Hepatocyte (in vitro differentiated cells): ENCODE measurements at places on chromosomes 1 and 21. TPM values are rescaled to one million over a fixed set of nuclear protein-coding genes. Genes with fewer than 3 reads are reported as not detected.

Gene S100A1
- 1.3 and 4.0 TPM in 2 replicates for polyA plus RNA-seq

Gene ACTN2
- polyA plus RNA-seq: 0.57 and 1.7 TPM in 2 replicates

Gene ITLN2
- 1.7 and 3.6 TPM in 2 replicates for polyA plus RNA-seq

Gene APOBEC4
- polyA plus RNA-seq: not detected in 2 replicates

Gene SERPINC1
- 53.5 and 85.4 TPM in 2 replicates for polyA plus RNA-seq

Gene DCDC2B
- polyA plus RNA-seq: 0.17 and 0.96 TPM in 2 replicates

Gene PFDN2
- polyA plus RNA-seq: 84.6 and 93.2 TPM in 2 replicates

Gene PAPPA2
- 1.9 and 2.3 TPM in 2 replicates for polyA plus RNA-seq

Gene SMYD2
- 34.4 and 36.2 TPM in 2 replicates for polyA plus RNA-seq

Gene CYP2J2
- 2.7 and 6.1 TPM in 2 replicates for polyA plus RNA-seq

GRCh38 chr21:26977746-26978145 is 10.9 kb upstream of the ADAMTS5 start:
- DNase-seq: no peak

DNA sequence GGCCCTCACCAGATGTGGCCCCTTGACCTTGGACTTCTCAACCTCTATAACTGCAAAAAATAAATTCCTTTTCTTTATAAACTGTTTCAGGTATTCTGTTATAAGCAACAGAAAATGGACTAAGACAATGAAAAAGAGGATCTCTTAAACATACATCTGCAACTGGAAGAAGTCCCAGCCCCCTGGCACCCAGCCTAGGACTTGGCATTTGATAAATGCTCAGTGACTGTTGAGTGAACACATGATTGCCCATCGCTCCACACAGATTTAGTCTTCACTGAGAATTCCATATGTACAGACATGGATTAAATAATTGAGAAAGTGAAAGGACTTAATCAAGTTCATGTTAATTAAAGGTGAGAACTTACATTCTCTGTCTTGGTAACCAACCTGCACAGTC is 344.9 kb upstream of the RUNX1 start:
- DNase-seq: no peak

GRCh38 chr1:191026828-191027227 is 549.2 kb upstream of the BRINP3 start:
- no peak for DNase-seq

- no peak for DNase-seq
These were observed 209.5 kb downstream of the FOXD2 start for GRCh38 chr1:47647327-47647845.

- peak; percentile 62 for DNase-seq
These were observed 92.5 kb upstream of the LPGAT1 start for GRCh38 chr1:211923095-211923494.

- no peak for DNase-seq
These were observed 400.0 kb upstream of the PKN2 start for GRCh38 chr1:88284066-88284465.

GRCh38 chr1:115555446-115555845 is 86.3 kb upstream of the VANGL1 start:
- no peak for DNase-seq

GRCh38 chr1:9253004-9253403 is 18.4 kb downstream of the H6PD start:
- no peak for DNase-seq

GRCh38 chr1:5856246-5856815 is 135.9 kb downstream of the NPHP4 start:
- DNase-seq: no peak

- no peak for DNase-seq
These were observed 51.8 kb downstream of the CD160 start for GRCh38 chr1:145771056-145771455.

DNA sequence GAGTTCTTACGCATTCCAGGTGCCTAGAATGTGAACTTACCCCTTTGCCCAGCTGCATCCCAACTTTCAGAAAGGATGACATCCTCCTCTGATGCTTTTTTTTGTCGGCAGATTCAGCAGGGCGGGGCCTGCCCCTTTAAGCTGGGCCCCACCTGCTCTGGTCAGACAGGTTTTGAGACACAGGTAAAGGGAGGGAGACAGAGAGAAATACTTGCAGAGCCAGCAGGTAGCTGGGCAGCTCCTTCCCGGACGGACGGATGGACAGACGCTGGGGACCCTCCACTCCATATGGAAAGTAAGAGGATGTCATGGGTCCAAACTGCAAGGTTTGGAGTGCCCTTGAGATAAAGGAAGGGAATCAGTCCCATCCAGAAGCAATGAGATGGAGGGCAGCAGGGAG is at the start of gene TMEM79:
Gene TMEM79 (plus strand): TSS at position 214 of the 400 bp plus-strand sequence. CDS start 902 bp downstream, outside the sequence.
- DNase-seq: peak; percentile 42

GRCh38 chr1:156270314-156270713 is 12.3 kb downstream of the SMG5 start:
- no peak for DNase-seq

- no peak for DNase-seq
These were observed 2.1 kb downstream of the RBM15 start for GRCh38 chr1:110341146-110341871.

DNA sequence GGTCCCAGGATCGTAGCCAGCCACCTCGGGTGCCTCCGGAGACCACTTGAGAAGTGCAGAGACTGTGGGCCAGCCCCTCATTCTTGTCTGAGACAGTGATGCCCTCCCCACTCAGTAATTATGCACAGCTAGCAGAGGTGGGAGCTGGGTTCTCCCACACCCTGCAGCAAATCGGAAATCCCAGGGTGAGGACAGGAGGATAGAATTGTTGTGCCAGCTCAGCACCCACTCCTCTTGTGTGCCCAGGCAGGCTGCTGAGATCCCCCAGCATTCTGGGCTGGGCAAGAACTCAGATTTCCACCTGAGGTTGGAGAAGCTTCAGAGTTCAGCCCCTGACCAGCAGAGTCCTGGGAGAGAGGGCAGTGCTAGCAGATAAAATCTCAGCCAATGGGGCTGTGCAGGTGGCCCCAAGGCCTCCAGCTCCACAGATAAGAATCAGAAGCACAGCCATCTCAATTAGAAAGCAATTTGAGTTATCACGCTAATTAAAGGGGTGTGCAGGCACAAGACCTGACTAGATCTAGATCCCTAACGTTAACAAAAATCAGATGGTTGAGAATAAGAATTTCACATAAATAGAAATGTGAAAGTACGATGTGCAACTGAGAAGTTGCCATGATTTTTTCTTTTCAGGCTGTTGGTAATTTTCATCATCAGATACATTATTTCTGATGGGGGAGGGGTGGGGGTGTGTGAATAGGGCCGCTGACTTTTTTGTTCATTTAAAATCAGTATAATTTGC is 45.5 kb upstream of the IRF2BP2 start:
- no peak for DNase-seq

DNA sequence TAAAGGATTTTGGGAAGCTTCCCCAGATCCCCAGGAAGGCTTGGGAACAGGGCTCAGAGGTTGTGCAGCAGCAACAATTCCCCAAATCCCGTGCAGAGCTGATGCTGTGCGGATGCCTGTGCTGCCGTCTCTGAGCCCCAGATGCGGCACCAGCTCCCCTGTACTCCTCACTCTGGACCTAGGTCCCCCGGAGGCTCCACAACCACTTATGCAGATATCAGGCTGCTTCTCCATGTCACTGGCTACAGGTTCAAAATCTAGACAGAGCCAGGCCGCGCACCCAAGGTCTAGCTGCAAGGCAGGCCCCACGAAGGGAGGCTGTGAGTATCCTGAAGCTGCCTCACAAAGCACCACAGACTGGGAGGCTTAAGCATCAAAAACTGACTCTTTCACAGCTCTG is 81.6 kb downstream of the PDE9A start:
- DNase-seq: no peak

DNA sequence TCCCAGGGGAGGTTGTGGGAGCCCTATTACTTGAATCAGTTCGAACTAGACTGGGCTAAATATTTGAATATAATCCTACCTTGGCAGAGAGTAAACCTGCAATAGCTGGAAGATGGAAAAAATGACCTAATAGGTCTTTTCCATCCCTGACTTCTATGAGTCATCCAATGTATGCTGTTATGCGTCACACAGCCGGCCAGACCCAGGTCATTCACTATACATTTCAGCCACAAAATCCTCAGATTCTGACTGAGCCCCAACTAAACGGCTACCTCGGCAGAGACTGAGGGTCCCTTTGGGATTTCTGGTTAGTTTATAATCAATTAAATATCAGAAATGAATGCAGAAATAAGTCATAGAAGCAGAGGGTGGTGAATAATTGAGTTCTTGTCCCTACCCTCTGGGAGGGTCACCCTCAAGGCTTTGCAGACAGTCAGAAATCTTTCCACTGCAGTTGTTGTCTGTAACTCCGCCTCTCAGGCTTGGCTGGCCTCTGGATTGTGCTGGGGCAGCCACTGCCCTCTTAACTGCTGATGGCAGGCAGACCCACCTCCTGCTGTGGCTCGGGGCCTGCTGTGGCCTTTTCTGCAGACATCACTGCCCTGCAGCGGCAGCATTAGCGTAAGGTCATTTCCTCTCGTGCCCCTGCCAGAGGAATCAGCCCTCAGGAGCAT is 240.5 kb downstream of the TGFB2 start:
- DNase-seq: peak; percentile 71

DNA sequence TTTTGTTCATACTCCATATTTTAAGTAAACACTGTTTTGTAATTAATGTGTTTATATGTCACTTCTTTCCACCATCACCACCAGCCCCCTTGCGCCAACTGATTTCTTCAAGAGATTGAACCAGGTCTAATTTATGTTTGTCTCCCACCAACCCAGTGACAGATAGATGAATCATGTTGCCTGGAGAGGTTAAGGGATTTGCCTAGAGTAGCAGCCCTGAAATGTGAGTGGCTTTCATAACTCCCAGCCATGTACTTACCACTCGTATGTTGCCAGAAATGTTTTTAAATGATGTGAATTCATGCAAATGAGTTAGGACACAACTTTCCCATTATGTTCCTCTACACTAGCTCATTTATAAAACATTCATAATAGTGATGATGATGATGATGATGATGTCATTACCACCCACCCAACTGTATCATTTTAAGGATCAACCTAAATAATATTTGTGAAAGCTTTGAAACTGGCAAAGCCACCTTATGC is 86.9 kb downstream of the LRRC8D start:
- DNase-seq: no peak

DNA sequence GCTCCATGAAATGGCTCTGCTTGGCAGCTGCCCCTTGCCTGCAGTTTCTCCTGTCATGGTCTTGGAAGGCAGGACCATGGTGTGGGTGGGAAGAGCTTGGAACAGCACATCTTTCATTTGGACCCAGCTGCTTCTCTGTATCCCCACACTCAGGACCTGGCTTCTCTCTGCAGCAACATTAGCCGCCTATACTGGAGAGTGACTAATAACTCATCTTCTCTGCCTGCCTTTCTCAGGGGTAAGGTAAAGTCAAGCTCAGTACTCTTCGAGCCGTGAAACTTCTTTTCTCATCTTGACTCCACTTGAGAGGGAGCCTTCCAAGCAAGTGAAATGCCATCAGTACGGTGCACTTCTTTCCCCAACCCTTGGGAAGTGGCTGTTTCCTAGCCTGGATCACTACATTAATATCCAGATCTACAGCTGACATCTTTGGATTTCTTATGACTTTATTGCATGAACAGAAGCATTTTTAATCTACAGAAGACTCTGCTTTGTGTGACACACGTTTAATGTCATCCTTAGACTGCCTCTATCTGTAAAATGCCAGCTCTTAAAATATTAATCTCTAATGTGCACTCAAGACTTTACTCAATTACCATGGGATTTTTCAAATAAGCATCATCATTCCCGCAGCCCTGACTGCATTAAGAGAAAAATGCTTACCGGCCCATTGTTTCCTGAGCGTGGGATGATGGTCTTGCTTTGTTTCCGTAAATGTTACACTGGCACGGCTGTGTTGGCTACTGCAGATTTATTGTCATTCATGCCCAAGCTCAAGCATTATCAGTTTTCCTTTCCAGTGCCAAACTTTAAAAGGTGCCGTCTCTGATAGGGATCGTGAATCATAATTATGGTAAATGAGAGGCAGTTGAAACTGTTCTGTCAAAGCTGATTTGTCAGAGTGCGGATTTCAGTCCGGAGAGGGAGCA is 242.9 kb downstream of the HHAT start:
- no peak for DNase-seq

DNA sequence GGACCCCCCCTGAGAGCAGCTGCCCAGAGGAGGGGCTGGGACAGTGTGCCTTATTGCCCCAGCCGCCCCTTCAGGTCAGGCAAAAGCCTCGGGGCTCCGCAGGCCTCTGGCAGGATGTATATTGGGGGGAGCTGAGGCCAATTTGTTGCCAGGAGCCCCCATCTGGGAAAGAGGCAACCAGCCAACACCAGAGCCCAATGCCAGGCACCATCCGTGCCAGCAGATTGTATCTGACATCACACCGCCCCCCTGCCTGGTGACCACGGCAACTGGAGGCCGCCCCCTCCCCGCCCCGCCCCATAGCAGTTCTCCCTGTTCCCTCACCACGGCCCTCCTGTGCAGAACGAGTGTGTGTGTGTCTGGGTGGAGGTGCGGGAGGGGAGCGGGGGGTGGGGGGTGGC is 3.6 kb upstream of the PLEKHG5 start:
- no peak for DNase-seq

- DNase-seq: peak; percentile 33
These were observed 59.4 kb downstream of the C1orf94 start for GRCh38 chr1:34236089-34236488.

DNA sequence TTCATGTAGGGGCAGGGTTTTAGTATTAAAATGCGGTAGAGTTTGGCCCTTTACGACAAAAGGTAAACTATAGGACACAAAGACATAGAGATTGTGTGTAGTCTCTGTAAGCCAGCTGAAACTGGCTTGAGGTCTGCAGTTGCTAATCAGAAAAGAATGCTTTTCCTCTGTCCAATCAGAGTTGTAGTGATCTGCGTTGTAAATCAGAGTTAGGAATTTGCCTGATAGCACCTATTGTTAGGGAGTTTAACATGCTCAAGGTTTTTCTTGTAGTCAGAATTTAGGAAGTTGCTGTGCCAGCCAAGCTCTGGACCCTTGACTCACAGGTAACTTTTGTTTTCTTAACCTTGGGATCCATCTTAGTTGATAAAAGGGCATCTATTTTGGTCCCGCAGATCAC is 61.2 kb upstream of the VTCN1 start:
- DNase-seq: peak; percentile 23

GRCh38 chr21:42222386-42222785 is 3.4 kb downstream of the ABCG1 start:
- DNase-seq: no peak

GRCh38 chr1:158924677-158925076 is 6.7 kb upstream of the PYHIN1 start:
- no peak for DNase-seq

DNA sequence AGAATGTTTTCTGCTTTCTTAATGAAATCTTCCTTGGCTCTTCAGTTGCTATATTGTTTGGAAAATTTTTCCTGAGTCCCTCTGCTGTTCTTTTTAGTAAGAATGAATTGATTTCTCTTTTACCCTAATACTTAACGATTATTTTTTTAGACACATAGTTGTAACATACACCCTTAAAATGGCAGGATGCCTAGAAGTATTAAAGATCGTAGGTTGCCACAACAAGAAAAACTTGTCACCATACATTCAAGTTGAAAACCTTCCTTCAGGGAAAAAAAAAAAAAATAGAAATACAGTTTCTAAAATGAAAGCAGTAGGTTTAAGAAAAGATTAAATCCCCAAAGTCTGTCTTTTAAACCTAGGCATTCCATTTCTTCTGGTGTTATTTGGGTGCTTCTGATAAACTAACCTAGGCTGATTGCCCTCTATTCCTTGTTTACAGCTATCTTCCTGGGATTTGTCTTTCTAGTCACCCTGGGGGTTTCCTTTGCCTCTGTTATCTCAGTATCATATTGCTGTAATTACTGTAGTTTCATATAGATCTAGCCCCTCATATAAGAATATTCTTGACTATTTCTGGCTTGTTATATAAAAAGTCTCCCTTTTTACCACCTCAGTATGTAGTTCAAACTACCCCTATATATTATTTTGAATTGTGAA is 16.8 kb downstream of the SUCO start:
- no peak for DNase-seq

GRCh38 chr1:115214098-115214497 is 124.0 kb downstream of the NGF start:
- DNase-seq: peak; percentile 35

- no peak for DNase-seq
These were observed 25.2 kb downstream of the IL12RB2 start for GRCh38 chr1:67332653-67333529.
